ENCODE measurements at places on chromosomes 1 and 21.

DNA sequence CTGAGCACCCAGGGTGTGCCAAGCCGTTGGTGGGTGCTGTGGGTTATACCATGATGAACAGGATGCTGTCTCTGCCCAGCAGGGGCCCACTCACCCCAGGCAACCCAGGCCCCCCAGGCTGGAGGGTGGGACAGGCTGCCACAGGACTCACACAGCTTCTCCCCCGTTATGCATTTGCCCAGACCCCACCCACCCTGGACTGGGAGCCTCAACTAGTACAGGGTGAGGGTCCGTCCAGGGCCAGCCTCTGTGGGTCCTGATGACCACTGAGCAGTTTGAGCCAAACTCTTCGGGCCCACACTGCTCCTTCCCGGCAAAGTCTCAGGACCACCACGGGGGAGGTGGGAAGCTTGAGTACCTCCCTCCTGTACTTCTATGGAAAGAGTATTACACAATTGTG lies 3.8 kb upstream of the PRELP start:
- DNase-seq = no peak

DNA sequence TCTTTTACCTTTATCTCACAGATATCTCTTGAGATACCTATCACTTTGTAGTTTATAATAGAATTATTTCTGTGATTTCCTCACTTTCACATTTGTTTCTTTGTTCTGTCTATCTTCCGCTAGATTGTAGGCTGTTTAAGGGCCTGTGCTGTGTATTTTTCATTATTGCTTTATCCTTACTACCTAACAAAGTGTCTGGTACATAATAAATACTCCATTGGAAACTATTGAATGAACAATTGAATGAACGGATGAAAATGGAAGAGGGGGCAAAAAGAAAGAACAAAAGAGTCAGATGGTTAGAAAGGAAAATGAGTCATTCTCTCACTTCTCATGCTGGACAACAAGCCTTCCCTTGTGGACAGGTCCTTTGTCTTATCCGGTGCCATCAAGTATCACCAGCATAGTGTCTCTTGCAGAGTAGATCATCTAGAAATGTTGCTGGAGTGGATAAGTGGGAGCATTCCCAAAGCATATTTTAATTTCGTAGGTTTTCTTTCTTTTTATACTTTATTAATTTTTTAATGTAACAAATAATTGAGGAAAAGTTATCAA lies 159.8 kb downstream of the NEK7 start:
- peak; percentile 32 for DNase-seq

- no peak for DNase-seq
Measured at GRCh38 chr1:181131255-181131941, 42.9 kb downstream of the IER5 start.

DNA sequence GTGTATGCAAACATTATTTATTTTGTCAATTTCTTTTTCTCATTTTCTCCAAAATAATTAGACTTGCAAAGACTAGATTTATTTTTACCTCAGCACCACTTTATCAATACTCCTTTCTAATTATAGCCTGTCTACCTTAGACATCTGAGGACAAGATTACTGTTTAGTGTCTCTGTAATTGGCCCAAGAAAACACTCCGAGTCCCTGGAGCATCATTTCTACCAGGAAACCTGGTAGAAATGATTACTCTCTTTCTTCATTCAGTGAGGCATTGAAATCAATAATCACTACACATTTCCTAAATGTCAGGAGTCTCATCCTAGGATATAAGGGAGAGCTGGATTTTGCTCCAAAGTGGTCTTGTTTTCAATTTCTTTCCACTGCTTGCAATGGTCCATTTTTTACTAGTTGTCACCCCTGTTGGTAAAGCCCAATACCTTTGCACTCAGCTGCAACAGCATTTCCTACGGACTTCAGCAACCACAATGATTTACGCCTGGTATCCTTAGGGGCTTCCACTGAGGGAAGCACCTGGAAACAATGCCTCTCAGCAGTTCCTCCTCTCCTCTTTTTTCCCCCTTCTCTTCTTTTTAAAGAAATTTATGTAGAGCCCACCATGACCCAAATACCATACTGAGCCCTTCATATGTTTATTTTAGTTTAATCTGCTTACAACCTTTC lies 64.6 kb downstream of the GRIK1 start:
- no peak for DNase-seq

DNA sequence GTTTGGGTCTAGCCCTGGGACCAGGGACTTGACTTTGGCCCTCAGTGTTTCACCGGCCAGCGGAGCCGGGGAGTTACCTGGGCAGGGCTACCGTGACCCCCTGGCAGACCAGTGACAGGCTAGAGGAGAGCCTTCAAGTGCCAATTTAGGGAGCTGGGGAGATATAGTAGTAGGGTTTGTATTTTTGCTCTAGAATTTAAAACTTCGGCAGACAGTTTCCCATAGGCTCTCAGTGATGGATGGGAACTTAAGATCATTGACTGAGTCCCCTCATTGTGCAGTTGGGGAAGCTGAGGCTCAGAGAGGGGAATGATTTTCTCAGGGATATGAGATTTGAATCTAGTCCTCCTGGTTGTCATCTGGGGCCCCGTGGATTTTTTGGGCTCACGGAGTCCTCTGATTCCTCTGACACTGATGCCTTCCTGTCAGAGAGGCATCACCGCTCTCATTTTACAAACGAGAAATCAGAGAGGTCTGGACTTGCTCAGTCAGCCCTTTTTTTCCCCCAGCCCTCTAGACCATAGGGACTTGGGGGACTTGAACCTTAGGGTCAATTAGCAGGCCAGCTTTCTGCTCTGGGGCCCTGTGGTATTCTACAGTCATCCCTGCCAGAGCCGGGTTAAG lies 58.3 kb upstream of the ACOT11 start:
- no peak for DNase-seq

- DNase-seq = no peak
Measured at GRCh38 chr21:43991447-43991991, 20.6 kb upstream of the TRAPPC10 start.

GRCh38 chr1:156941675-156942074 lies 21.2 kb downstream of the LRRC71 start:
- no peak for DNase-seq

DNA sequence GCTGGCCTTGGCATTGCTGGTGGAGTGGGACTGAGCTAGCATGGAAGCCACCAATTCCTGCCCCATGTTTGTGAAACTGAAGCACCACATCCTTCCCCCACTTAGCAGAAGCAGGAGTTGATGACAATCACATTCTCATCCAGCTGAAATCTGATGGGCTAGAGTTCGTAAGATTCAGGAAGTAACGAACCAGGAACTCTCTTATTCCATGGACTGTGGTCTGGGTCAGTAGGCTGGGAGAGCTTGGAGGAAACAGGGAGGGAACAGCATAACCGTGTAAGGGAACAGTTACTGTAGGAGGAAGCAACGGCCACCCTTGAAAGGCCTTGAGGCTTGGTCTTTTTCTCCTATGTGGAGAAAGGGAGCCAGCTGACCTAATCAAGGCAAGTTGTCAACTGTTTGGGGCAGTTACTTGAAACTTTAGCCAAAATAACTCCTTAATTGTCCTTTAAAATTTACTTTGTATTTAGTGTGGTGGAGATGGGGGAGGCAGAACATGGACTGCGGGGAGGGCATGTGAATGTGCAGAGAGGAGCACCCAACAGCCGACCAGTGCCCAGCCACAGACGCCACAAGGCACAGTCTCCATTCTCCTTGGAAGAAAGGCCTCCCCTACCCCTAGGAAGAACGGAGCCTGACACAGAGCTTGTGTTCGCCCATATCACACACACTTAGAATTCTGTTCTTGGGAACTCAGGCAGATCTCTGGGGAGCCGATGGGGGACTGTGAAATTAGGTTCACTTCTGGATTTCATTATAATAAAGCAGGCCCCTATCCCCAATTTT lies 2.0 kb upstream of the COQ8A start:
- DNase-seq = no peak

DNA sequence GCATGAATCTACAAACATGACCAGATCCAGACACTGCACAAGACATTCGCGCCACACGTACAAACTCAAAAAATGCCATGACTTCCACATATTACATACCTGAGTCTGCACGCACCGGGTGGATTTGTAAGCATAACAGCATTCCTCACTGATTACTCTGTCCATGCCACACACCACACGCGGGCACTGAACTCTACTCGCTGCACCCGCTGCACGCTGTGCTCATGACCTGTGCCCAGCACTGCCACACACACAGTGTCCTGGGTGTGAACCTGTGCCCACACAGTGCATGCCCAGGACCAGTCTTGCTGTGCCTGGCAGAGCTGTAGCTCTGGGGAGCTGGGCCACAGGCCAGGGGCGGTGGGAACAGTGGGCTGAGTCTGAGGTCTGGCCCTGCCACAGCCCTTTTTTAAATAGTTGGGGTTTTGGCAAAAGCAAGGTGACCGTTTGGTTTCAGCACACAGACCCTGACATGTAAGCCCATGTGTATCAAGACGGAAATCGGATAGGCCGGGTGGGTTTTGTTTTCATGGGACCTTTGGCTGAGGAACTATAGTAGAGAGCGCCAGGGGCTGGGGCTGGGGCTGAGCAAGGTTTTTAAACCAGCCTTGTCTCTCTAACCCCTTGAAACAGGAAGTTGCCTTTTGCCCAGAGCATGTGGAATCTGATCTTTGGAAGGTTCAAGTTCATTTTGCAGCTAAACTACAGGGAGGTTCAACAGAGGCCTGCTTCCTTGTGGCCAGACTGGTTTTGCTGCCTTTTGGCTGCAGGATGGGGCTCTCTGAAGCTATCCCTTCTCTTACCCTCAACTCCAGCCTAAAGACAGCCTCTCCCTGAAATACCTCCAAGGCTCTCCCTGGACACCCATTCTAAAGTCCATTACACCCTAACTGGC lies 12.3 kb upstream of the GOLT1A start:
- no peak for DNase-seq

GRCh38 chr1:51518033-51518585 lies 957 bp downstream of the EPS15 start:
- DNase-seq = peak; percentile 69

DNA sequence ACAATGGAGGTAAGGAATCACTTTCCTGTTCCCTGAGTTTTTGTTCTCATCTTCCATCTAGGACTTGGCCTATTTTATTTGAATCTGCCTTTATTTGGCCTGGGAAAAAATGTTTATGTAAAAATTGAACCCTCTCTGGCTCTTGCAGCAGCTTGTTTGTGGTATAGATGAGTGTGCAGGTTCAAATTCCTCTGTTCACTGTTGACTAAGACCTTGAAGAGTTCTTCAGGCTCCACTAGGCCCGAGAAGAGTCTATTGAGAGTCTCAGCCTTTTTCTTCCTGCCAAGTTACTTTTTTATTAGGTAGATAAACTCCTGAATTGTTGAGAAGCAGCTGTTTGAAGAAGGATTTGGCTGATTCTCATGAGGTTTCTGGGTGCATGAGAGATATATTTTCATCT lies 248.8 kb upstream of the ADGRL2 start:
- DNase-seq = no peak

DNA sequence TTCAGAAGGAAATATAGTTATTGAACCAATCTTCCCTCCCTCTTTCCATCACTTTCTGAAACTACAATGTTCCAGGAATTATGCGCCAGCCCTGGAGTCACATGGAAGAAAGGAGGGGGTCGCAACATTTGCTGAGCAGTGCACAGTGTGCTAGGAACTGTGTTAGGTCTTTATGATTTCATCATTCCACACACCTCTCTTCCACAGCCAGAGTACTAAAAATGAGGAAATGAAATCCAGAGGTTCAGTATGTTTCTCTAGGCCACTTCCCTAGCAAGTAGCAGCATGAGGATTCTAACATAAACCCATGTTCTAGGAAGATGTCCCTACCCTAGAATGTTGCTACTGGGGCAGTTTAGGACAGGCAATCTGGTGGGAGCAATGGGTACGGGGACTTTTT lies 158.1 kb downstream of the SLC45A1 start:
- DNase-seq = no peak

DNA sequence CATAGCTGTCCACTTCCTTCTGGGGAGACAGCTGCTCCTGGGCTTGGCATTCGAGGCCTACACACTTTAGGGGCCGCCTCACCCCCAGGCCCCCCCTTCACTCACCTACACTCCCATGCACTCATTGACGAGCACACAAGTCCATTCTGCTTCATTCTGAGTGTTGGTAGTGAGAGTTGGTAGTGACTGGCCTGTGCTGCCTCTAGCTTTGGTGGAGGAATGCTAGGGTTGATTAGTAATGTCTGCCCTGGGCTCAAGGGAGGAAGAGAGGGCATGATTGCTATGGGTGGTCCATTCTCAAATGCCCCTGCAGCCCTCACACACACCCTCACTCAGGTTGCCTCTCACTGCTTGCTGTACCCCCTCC lies 30.4 kb downstream of the TRIM11 start:
- DNase-seq = no peak

DNA sequence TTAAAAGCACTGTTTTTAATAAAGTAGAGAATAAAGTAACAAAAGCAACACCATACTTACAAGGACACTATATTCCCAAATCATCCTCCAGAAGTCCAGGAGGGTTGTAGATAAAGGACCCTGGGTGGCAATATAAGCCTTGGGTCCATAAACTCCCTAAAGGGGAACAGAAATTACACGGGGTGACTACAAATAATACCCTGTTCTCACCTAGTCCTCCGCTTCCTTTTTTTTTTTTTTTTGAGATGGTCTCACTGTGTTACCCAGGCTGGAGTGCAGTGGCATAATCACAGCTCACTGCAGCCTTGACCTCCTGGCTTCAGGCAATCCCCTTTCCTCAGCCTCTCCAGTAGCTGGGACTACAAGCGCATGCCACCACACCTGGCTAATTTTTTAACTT lies 13.1 kb downstream of the PTPN22 start:
- no peak for DNase-seq

DNA sequence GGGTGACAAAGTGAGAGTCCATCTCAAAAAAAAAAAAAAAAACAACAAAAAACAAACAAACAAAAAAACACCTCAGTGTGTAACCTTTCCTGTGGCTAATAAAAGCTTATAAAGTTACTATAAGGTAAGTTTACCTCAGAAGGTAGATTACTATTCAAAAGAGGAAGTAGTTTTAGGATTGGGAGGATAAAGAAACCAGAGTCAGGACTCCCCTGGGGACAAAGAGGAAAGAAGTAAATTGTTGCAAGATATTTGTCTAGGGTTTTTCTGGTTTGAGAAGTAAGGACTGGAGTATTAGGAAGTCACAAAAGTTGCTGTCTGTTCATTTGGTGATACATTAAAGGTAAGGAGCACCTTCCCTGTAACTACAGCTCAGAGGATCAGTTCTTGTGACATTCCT lies 23.8 kb upstream of the CENPF start:
- DNase-seq = no peak
